ENCODE measurements at places on chromosomes 3 and 15.

DNA sequence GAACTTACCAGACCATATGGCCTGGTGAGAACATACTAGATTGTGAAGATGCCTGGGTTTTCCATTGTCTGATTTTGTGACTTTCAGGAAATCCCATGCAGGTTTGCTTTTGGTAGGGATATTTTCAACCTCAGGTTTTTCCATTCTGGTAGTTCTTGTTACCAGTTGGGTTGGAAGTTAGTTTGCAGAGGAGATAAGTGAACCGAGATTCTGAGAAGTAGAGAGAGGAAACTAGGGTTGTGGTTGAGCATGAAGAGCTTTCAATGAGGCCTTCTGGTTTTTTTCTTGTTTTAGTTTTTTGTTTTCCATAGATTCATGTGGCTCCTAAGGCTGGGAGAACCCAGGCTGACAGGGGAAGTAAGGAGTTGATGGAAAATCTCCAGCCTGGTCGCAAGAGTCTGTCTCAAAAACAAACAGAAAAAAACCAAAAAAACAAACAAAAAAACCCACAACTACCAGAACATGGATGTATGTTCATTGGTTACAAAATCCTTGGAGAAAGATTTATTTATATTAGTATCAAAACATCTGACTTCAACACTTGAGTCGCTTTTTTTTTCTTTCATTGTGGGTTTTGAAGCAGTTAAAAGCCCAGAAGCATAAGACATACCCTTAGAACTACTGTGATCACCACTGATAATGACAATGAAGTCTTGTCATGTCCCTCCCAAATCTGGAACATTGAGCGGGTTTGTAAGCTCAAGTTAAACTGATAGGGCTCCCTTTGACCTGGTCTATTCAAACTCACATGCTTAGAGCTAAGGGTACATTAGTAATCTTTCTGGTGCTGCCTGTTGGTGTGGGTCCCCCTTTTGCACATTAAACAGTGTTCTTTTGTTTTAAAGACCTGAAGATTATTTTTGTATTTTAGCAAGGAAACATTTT lies 3.2 kb downstream of the GPR171 start:
- no peak for DNase-seq

GRCh38 chr3:125119752-125120378 lies 64.1 kb upstream of the HEG1 start:
- DNase-seq = no peak

DNA sequence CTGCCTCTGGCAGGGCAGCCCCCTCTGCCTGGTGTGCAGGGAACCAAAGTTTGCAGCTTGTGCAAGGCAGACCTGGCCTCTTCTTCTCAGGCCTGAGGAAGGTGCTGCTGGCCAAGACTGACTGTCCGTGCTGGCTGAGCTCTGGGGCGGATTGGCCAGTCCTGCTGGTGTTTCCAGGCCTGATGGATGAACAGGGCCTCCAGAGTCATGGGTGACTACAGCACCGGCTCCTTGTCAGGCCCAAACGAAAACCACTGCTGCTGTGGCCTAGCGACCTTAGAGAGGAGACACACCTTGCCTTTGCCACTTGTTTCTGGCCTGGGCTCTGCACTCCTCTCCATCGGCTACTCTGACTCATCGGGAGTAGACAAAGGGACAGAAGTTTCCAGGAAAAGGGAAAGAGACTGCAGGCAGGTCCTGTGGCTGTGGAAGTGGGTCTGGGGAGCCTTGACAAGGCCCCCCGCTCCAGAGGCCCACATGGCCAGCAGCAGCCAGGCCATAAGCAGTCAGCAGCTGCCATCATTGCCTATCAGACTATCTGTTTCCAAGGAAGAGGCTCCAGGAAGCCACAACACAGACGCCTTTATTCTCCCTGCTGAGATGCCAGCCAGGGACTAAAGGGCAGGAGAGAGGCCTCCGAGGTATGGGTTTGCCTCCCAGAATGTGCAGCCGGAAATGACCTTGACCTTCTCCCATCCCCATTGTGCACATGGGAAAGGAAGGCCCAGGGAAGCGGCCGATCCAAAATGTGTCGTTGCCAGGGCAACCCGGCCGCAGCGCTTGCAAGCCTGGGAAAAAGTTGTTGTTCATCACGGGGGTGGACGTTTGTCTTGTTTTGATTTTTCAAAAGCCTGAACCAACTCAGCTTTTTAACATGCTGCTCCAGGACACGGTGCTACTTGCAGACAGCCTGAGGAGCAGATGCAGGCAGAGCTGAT lies 160.5 kb downstream of the CHSY1 start:
- no peak for DNase-seq

DNA sequence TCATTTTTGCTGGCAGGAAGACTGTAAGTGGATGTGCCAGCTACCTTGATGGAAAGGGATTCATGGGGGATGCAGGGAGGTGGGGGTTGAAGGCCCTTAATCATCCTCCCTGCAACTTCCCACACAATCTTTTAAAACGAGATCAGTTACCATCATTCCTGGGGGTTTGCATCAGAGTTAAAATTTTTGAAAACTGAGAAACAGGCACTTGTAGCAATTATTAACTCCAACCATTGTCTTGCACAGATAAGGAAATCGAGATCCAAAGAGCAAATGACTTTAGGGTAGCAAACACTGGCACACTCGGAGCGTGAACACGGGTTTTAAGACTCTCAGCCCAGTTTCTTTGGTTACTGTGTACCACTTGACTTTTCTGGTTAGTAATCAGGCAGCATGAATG lies 41.9 kb downstream of the GPD1L start:
- no peak for DNase-seq

GRCh38 chr15:61893146-61893545 lies 167.1 kb downstream of the VPS13C start:
- no peak for DNase-seq

DNA sequence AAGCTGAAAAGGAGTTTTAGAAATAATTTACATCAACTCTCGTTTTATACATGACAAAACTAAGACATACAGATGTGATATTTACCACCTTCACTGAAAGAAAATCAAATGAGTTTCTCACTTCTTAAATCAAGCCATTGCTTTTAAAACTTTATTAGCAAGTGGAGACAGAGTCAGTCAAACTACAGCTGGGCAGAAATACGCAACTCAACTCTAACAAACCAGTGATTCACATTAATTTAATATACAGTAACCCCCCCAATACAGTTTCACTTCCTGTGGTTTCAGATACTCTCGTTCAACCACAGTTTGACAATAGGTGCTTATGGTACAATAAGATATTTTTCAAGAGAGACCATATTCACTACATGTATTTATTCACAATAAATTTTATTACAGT lies 477.1 kb downstream of the MAGI1 start:
- no peak for DNase-seq

DNA sequence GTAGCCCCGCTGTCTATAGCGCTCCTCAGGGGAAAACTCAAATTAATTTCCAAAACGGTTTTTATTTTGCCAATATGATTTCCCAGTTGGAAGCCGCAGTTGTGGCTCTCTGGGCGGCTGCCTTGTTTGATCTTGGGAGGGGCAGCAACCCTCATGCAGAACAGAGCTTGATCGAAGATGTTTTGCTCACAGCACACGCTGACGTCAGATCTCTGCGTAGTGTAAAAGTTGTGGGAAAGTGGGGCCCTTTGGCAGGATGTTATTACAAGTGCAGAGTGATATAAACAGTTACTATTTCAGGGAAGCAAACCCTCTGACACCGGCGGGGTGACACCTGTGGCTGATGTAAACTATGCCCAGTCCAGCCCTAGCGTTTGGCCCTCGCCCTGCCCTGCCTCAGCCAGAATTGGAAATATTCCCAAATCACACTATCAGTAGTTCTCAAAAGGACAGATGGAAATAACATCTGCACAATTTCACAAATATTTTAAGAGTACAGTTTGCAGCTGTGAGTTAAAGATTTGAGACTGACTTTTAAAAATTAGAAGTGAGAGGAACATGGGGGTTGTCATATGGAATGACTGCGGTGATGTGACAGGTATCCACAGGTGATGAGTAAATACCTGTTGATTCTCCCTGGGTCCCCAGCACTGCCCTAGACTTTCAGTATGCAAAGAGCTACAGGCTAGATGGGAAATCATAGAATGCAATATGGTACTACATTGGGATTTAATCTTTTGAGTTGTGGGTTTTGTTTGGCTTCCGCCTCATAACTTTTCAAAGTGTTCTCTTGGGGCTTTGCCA lies 1.7 kb downstream of the SYNM start:
- DNase-seq = no peak

DNA sequence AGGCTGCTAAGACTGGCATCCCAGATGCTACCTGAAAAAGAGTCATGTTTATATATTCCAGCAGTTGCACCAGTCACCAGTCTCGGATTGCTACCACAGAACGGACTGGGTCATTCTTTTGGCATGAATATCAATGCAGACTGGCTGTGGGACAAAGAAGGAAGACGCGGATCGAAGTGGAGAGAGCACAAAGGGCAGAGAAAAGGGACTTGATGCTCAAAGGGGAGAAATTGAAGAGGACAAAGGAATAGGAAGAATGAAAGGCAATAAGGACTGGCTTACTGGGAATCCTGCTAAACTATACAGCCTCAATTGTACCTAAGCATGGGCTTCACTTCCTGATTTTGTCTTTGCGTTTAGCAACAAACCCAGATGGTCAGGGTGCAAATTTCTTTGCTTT lies 15.3 kb upstream of the DIS3L start:
- no peak for DNase-seq

- no peak for DNase-seq
Measured at GRCh38 chr3:8988384-8988655, 25.0 kb upstream of the RAD18 start.

GRCh38 chr15:96593735-96594134 lies 263.2 kb downstream of the NR2F2 start:
- DNase-seq = no peak

Measured in dorsolateral prefrontal cortex (tissue), 122 donors.